ENCODE measurements at places on chromosomes 3 and 15. TPM values are rescaled to one million over a fixed set of nuclear protein-coding genes. Genes with fewer than 3 reads are reported as not detected.

DNA sequence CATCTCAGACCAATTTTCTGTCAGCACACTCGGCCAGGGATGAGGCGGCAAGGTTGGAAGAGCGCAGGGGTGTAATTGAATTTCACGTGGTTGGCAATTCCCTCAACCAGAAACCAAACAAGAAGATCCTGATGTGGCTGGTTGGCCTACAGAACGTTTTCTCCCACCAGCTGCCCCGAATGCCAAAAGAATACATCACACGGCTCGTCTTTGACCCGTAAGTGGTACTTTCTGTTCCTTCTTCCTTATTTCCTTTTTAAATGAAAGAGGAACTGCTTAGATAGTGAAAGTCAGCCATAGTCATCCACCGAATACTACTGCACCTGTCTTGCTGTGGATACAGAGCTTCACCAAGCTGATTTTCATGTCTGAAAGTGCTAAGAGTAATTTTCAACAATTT, 60.1 kb downstream of the SGO1 start:
- no peaks in the 10 kb centered on the region for H3K4me1 ChIP-seq
- no peak overlapping the region for H3K27ac ChIP-seq

DNA sequence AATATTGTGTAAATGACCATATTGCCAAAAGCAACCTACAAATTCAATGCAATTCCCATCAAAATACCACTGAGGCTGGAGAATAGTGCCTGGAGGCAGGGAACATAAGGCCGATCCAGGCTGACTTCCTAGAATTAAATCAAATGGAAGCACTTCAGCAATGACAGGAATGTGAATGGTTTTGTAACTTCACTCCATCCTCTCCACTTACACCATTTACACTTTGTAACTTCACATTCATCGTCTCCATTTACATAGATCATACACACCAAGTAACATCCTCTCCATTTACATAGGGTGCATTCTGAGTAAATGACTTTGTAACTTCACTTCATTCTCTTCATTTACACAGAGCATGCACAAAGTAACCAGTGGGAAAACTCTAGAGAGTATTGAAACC, 11.6 kb downstream of the STRIT1 start:
- no peaks in the 10 kb centered on the region for H3K4me1 ChIP-seq
- DNase-seq, result no peak
- H3K27me3 ChIP-seq, result no peaks in the 10 kb centered on the region
- no peaks in the 10 kb centered on the region for H3K36me3 ChIP-seq
- H3K27ac ChIP-seq, result no peak overlapping the region
- no peak overlapping the region for H3K4me3 ChIP-seq

DNA sequence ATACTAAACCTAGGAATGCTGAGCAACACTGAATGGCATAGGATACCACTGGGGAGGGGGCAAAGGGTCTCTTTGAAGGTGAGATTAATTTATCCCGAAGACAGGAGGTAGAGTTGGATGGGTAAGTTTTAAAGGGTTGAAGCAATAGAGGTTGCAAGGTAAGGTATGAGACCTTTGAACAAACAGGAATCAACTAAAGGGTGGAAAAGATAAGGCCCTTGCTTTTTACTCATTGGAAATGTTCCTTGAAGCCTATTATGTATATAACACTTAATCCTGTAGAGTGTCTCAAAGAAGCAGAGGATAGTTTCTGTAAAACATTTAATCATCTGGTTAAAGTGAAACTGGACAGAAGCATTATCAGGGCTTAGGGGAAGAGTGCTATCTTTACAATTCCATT, 5.7 kb downstream of the ABHD5 start:
- no peak for DNase-seq
- H3K27me3 ChIP-seq, result no peaks in the 10 kb centered on the region
- H3K36me3 ChIP-seq, result no peaks in the 10 kb centered on the region
- H3K4me1 ChIP-seq, result peaks cover 8% of the 10 kb centered on the region

DNA sequence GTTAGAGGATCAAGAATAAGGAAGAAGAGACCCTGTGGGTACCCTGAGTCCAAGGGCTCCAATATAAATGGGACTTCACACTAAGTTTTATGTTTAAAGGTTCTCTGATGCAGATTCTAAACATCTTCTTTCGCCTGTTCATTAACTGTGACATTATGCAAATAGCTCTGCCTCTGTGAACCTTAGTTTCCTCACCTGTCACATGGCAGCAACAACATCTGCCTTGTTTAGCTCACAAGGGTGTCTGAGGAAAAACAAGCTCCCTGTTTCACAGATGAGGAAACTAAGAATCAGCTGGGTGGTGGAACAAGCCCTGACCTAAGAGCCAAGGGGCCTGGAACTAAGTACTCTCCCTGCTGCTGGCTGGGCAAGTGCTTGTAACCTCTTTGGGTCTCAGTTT, 40.8 kb downstream of the GOLGA6L1 start:
- no peak overlapping the region for H3K4me3 ChIP-seq
- H3K4me1 ChIP-seq, result no peaks in the 10 kb centered on the region
- no peaks in the 10 kb centered on the region for H3K27me3 ChIP-seq
- no peak for DNase-seq
- H3K36me3 ChIP-seq, result no peaks in the 10 kb centered on the region
- H3K27ac ChIP-seq, result no peak overlapping the region

- no peaks in the 10 kb centered on the region for H3K27me3 ChIP-seq
- H3K4me1 ChIP-seq, result no peaks in the 10 kb centered on the region
- no peak overlapping the region for H3K27ac ChIP-seq
- no peak overlapping the region for H3K4me3 ChIP-seq
- no peak for DNase-seq
- H3K36me3 ChIP-seq, result no peaks in the 10 kb centered on the region
These were observed 88.9 kb downstream of the FEZF2 start for GRCh38 chr3:62284442-62284841.

DNA sequence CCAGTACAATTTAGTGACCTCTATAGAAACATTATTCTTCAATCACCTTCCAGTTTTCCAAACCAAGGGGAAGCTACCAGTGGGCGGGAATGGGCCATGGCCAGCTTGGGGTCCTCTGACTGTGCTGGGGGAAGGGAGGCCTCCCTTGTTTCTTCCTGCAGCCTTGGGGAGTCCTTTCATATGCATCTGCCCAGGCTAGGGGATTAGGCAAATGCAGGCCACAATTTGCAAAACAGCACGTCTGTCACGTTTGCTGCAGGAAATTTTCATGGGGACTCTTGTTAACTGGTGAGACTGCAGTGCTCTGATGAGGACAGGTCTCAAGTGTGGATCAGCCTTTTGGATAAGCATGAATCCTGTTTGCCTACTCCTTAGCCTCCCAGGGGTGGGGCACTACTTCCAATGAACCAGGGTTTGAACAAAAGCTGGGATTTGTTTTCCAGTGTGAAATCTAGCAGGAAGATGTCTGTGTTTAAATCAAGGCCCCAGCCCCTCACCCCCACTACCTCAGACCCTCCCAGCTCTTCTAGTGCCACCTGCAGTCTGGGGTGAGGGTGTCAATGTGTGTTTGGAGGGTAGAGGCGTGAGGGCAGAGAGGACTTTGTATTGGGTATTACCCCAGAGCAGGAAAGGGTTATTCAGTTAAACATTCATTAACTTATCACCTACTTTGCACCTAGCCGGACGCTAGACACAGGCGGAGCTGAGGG, 219.9 kb downstream of the OPA1 start:
- no peak overlapping the region for H3K27ac ChIP-seq
- H3K36me3 ChIP-seq, result no peaks in the 10 kb centered on the region
- no peak for DNase-seq
- H3K4me3 ChIP-seq, result no peak overlapping the region

DNA sequence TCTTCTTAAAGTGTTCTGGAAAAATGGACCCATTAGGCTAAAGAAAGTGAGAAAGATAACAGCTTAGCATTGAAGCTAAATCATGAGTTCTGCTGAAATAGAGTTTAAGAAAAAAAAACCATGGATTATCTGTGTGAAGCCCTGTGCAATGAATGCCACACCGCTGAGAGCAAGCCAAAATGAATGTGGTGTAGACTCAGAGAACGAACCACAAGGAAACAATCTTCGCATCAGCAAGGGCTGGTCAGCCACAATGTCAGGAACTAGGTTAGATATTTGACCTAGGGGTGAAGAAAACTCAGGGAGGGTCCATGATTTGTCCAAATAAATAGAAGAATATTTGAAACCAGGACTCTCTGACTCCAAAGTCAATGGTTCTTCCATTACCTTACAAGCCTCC, 91.4 kb upstream of the MEX3B start:
- H3K4me1 ChIP-seq, result no peaks in the 10 kb centered on the region
- DNase-seq, result no peak
- peaks cover 42% of the 10 kb centered on the region for H3K36me3 ChIP-seq

- H3K4me1 ChIP-seq, result no peaks in the 10 kb centered on the region
- no peak overlapping the region for H3K4me3 ChIP-seq
- no peak for DNase-seq
- no peaks in the 10 kb centered on the region for H3K27me3 ChIP-seq
These were observed 115.2 kb downstream of the P3H2 start for GRCh38 chr3:190005343-190006113.

DNA sequence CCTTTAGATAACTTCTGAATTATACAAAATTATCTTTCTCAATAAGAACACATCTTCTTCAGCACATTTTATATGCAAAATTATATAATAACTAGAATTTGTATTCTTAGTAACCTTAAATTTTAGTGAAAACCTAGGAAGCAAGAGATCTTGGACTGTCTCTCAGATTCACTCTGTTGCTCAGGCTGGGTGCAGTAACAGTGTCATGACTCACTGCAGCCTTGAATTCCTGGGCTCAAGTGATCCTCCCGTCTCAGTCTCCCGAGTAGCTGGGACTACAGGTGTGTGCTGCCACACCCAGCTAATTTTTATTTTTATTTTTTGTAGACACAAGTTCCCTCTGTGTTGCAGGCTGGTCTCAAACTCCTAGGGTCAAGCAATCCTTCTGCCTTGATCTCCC, 29.9 kb downstream of the MKRN3 start:
- H3K36me3 ChIP-seq, result no peaks in the 10 kb centered on the region
- H3K4me1 ChIP-seq, result no peaks in the 10 kb centered on the region
- DNase-seq, result no peak
- H3K27ac ChIP-seq, result no peak overlapping the region
- H3K4me3 ChIP-seq, result no peak overlapping the region
- H3K27me3 ChIP-seq, result no peaks in the 10 kb centered on the region

GRCh38 chr15:57079931-57080620, 161.6 kb downstream of the TCF12 start:
- H3K27me3 ChIP-seq, result no peaks in the 10 kb centered on the region
- H3K27ac ChIP-seq, result no peak overlapping the region
- DNase-seq, result no peak
- H3K4me3 ChIP-seq, result no peak overlapping the region
- H3K36me3 ChIP-seq, result no peaks in the 10 kb centered on the region

DNA sequence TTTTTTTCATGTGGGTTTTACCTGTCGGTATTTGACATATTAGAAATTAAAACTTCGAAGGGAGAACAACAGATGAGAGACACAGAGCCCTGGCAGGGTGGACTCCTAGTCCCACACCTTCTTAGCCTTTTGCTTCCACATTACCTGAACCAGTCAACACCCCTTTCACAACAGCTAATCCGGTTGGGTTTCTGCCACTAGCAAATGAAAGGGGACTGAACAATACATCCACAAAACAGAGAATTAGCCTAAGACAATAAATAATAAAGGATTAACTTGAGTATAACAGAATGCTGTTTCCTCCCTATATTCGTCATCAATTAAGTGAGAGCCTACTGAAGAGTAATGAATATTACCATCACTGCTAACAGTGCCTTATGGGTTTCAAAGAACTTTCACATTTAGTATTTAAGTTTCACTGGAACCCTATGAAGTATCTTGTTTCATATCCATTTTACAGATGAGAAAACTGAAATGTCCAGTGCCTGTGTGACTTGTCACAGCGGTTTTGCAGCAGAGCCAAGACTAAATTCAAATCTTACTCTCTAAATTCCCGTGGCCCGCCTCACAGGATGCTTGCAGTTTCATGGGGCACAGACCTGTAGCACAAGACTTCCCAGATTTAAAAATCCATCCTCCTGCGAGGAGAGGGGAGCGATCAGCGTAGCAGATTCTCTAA, 1.0 kb upstream of the RAB8B start:
- peaks cover 23% of the 10 kb centered on the region for H3K4me1 ChIP-seq
- DNase-seq, result no peak
- H3K27ac ChIP-seq, result peak overlapping the region; percentile 45
- H3K27me3 ChIP-seq, result no peaks in the 10 kb centered on the region
- no peaks in the 10 kb centered on the region for H3K36me3 ChIP-seq
- H3K4me3 ChIP-seq, result peak overlapping the region; percentile 88

GRCh38 chr3:58754074-58754473, 87.5 kb upstream of the FAM3D start:
- no peaks in the 10 kb centered on the region for H3K4me1 ChIP-seq
- no peak overlapping the region for H3K4me3 ChIP-seq
- H3K36me3 ChIP-seq, result no peaks in the 10 kb centered on the region
- DNase-seq, result no peak
- H3K27me3 ChIP-seq, result no peaks in the 10 kb centered on the region

DNA sequence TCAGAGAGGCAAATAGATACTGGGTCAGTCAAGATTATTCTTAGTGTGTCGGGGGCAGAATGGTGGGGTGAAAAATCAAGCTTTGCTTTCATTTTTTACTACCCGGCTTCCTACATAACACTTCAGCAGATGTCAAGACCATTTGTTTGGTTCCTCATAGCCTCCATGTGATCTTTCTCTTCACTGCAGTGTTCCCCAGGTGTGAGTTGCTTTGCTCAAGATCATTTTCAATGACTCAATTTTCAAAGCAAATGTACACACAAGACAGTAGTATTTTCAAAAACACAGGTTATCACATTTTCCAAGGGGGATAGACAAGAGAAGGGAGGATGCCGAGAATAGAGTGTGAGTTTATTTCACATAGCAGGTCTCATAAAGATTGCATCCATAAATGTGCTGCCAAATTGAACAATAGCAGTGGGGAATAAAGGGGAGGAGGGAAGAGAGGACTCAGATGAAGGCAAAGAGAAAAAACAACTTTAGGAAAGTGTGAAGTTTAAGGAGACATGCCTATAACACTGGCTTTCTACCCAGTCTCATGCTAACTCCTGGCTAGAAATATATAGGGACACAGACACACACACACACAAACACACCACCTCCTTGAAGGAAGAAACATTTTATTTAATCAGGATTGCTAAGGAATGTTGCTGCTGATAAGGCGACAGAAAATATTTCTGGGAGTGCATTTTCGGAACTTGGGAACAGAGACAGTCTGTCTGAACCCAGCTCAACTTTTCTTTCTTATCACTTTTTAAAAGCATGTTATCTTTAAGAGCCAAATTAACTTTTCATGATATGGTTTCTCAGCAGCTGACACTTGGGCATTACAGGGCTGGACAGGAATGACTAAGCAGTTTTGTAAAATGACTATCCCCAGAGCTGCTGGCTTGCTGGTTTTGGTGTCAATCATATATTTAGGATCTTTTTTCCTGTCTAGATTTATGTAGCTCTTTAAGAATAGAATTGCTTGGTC, 402.4 kb downstream of the RBMS3 start:
- no peaks in the 10 kb centered on the region for H3K27me3 ChIP-seq
- H3K27ac ChIP-seq, result no peak overlapping the region
- no peak for DNase-seq
- H3K36me3 ChIP-seq, result no peaks in the 10 kb centered on the region
- H3K4me1 ChIP-seq, result no peaks in the 10 kb centered on the region

- H3K36me3 ChIP-seq, result no peaks in the 10 kb centered on the region
- peaks cover 10% of the 10 kb centered on the region for H3K4me1 ChIP-seq
- H3K4me3 ChIP-seq, result no peak overlapping the region
- no peak overlapping the region for H3K27ac ChIP-seq
These were observed 60.4 kb downstream of the CD200 start for GRCh38 chr3:112393360-112393728.

GRCh38 chr15:36988947-36989346, 111.4 kb downstream of the MEIS2 start:
- no peaks in the 10 kb centered on the region for H3K36me3 ChIP-seq
- no peak overlapping the region for H3K27ac ChIP-seq
- H3K4me1 ChIP-seq, result no peaks in the 10 kb centered on the region
- H3K4me3 ChIP-seq, result no peak overlapping the region

Gene SCAMP5
- total RNA-seq, result 5.7 TPM

Gene CD86
- 0.69 TPM for total RNA-seq

Gene GUCA1C
- not detected for total RNA-seq

Gene BUB1B
- total RNA-seq, result 1.4 TPM

Gene GOLGA8B
- 244 TPM for total RNA-seq

Gene SOX14
- not detected for total RNA-seq

Gene GASK1A
- not detected for total RNA-seq

Gene HSPBAP1
- total RNA-seq, result 11.0 TPM

All from CD4-positive, alpha-beta T cell (primary cell).